Fibroblast of mammary gland (primary cell): ENCODE measurements at places on chromosomes 1 and 21.
A peak's percentile ranks its signal among the peaks of the same experiment; 100 is the strongest.

- peak; percentile 92 for DNase-seq
Measured at GRCh38 chr1:107877092-107877491, 87.9 kb downstream of the VAV3 start.

- no peak for DNase-seq
Measured at GRCh38 chr1:20399606-20400180, 86.3 kb downstream of the CAMK2N1 start.

- peak; percentile 82 for DNase-seq
Measured at GRCh38 chr1:203267347-203267846, 37.9 kb upstream of the BTG2 start.

DNA sequence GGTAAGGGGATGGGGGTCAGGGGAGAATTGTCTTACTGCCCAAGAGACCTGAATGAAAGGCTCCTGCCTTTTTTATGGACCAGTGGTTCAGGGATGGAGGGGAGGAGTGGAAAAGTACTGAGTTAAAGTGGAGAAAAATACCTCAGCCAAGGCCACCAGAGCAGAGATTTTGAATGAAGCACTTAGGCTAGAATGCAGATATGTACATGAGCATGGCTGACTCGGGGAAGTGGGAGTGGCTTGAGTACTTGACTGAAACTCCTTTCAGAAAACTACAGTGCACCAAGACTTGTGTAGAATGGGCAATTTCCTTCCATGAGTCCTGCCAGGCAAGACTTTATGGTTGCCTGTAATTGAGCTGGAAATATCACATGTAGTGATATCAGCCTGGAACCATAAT, 429.6 kb upstream of the LRRC7 start:
- DNase-seq, result no peak

DNA sequence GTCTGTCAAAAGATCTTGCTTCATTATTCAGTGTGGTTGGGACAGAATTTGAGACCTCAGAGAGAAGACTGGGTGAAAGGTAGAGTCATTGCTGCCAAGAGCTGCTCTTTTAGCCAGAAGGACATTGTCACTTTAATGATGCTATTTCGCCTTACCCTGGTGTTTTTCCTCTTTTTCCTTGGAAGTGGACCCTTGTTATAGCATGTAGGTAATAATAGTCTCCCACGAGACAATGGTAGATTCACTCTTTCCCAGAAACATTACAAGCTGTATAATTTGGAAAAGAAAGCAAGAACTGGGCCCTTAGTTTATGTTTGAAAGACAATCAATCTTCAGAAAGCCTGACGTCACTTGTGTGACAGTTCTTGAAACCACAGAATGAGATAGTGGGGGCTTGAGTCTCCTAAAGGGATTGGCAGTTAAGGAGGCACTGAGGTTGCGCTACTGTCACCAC, 3.8 kb downstream of the SERTAD4 start:
- peak; percentile 68 for DNase-seq

DNA sequence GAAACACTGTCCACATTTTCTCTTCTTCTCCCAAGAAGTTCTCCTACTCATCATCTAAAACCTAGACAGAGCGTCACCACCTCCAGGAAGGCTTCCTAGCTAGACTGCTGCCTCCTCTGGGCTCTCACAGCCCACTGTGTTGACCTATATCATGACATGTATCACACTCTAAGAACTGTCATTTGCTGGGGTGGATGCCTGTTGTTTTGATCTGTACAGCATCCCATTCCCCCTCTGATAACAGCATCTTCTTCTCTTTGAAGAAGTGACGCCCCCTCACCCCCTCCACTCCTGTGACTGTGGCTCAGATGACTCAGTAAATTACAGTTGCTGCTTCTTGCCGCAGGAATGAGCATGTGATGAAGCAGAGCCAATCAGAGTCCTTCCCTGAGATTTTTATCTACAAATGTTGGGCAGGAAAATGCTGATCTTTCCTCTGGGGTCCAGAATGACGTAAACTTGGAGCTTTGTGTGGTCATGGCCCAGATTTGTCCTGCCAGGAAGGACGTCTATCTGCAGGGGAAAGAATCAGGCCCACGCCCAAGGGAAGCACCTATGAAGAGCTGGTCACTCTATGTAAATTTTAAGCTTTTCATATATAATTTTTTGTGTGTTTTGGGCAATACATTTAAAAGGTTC, 28.0 kb upstream of the FOXO6 start:
- peak; percentile 75 for DNase-seq

- no peak for DNase-seq
Measured at GRCh38 chr1:156904187-156904959, 10.9 kb downstream of the PEAR1 start.

GRCh38 chr1:59041646-59042277, 255.1 kb upstream of the FGGY start:
- DNase-seq, result peak; percentile 76

- peak; percentile 51 for DNase-seq
Measured at GRCh38 chr1:31760471-31761470, 3.4 kb downstream of the ADGRB2 start.

DNA sequence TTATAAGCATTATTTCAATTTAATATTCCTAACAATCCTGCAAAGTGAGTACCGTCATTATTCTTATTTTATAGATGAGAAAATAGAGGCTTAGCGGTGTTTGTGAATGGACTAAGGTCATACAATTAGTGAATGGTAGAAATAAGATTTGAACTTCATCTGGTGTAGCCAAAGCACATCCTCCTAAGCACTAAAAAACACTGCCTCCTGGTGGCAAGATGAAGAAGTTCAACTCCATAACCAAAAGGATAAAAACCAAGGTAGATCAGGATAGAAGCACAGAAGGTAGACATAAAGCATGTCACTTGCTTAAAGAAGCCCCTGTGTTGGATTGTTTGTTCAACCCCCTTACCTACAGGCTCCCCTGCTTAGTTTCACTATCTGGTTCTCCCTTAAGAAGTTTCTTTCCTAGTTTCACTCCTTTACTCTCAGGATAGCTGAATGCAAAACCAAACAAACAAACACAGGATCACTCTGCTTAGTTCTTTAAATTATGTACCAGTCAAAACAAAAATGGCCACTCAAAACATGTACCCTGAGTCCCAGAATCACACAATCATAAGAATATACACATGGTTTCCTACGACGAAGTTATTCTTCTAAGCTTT, 12.7 kb upstream of the AIM2 start:
- no peak for DNase-seq

GRCh38 chr1:66439031-66439740, 94.8 kb upstream of the SGIP1 start:
- DNase-seq, result peak; percentile 64

DNA sequence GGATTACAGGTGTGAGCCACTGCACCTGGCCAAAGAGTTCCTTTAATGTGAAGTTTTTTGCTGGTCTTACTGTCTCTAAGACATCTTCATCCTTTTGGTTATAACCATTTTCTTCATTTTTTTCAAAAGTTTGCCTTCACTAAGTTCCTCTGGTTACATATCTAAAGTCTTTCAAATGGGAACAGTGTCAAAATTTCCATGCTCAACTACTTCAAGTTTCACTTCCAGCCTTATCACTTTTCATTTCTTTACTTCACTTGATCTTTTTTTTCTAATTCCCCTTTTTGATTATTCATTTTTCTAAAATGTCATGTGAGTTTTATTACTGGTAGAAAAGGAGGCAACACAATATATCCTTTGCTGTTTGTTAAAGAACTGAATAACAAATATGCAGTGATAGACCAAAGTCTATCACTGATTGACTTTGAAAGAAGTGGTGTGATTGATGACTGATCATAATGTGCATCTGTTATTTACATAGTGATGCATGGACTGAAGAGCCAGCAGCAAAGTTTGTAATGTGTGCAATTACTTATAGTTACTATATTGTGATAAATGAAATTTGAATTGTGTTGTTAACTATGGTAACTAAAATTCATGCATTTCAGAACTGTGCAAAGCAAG, 16.0 kb upstream of the ZFYVE9 start:
- DNase-seq, result no peak

GRCh38 chr1:234878288-234878687, 250.3 kb downstream of the TOMM20 start:
- no peak for DNase-seq

DNA sequence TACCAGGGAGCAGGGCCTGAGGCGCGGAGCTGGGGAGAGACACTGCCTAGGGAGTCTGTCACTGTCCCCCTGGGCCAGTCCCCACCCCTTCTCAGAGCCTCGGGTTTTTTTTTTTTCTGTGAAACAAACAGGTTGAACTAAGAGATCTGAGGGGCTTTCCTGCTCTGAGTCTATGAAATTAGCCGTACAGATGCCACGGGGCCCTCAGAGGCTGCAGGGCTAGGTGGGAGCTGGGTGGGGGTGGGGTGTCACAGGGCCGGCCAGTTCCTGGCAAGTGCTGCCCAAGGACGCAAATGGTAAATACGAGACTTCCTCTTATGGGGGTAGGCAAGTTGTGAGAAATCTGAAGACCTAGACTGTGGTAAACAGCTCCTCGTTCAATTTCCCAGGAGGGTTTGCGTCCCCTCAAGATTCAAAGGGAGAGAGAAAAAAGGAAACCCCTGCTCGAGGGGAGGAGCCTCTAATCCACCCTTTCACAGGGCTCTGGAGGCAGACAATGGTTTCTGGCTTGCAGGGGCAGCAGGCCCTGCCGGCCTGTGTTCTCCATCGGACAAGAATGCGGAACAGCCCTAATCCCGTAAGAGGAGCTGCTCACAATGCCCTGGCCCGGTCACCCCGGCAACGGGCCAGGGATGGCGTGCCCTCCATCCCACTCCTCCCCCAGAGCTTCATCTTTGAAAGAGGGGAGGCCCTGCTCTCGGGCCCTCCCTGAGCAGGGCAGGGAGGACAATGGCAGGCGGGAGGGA, 7.8 kb downstream of the NUAK2 start:
- DNase-seq, result peak; percentile 39

GRCh38 chr21:15283789-15284188, 219.0 kb upstream of the NRIP1 start:
- DNase-seq, result no peak

DNA sequence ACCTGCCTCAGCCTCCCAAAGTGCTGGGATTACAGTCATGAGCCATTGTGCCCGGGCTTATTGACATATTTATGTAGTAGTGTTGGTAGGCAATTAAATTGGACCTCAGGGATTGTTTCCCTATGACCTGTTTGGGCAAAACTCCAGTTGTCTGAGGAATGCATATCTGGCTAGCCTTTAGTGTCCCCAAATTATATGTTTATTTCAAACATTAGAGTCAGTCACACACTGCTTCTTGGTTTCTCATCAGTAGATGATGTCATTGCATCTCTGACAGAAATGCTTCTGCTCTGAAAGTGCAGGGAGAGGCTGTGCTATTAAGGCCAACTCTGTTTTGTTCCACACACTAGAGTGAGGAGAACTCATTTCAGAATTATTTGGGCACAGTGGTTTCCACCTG, 12.5 kb downstream of the PIP5K1A start:
- DNase-seq, result peak; percentile 42

- DNase-seq, result no peak
Measured at GRCh38 chr1:2820731-2821372, 19.4 kb upstream of the TTC34 start.

GRCh38 chr1:67209521-67209920, 43.3 kb downstream of the IL23R start:
- no peak for DNase-seq

- DNase-seq, result no peak
Measured at GRCh38 chr1:234089396-234089795, 184.9 kb downstream of the SLC35F3 start.

GRCh38 chr1:151540021-151540981, at the start of gene TUFT1:
Gene TUFT1 (plus strand): TSS chr1:151540309. CDS start chr1:151540367, 58 bp downstream.
- DNase-seq, result peak; percentile 74
